Activated naive CD8-positive, alpha-beta T cell treated with anti-CD3 and anti-CD28 coated beads, Interleukin-2, amount 10 ng/mL, durations not matched to agents 7 days and 5 days (primary cell): ENCODE measurements at places on chromosomes 11 and 22. TPM values are rescaled to one million over a fixed set of nuclear protein-coding genes. Genes with fewer than 3 reads are reported as not detected.

Gene BEST1
- total RNA-seq: 0.30 TPM

Gene IFITM10
- 0.82 TPM for total RNA-seq

Gene PKP3
- total RNA-seq: 0.45 TPM

Gene ANKK1
- total RNA-seq: 2.4 TPM

Gene OR5P2
- not detected for total RNA-seq

Gene MS4A2
- total RNA-seq: not detected

Gene FAM118B
- 12.2 TPM for total RNA-seq
